ENCODE measurements at places on chromosomes 16 and 17.

DNA sequence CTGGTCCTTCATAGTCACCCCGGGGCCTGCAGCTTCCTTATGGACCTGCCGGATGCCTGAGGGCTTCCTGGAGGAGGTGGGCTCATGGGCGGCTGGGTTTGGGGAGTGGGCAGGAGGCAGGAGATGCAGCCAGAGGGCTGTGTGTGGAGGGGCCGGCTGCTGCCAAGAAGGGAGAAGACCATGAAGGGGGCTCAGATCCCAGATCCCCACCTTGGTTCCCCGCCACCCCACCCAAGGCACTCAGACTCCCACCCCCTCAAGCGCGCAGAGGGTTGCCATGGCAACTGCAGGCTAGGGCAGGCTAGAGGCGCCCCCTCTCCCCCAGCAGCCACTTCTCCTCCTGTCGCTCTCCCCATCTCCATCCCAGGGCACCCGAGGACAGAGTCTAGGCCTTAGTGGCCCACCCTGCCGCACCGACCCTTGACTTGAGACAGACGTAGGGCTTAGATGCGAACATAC, 104.5 kb downstream of the CRLF3 start:
- no peaks in the 10 kb centered on the region for H3K36me3 ChIP-seq
- no peak overlapping the region for H3K4me3 ChIP-seq
- DNase-seq, result no peak
- no peak overlapping the region for H3K27ac ChIP-seq
- H3K4me1 ChIP-seq, result peaks cover 7% of the 10 kb centered on the region

DNA sequence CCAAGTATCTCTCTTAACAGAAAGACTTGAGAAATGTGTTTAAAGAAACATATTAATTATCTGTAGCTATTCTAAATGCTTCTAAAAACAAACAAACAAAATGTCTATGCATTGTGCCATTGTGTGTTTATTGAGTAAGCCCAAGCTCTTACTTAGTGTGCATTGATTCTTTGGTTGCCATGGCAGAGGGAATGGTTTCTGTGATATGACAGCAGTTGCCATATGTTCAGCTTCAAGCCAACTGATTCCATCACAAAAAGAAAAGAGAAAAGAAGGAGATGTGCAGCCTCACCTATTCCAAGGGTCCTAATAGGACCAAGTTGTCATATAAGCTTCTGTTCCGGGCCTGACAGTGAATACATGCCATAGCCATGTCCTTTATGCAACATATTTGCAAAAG, 457.5 kb downstream of the TOX3 start:
- DNase-seq, result no peak
- H3K4me1 ChIP-seq, result peaks cover 28% of the 10 kb centered on the region
- no peak overlapping the region for H3K4me3 ChIP-seq
- H3K36me3 ChIP-seq, result no peaks in the 10 kb centered on the region
- no peak overlapping the region for H3K27ac ChIP-seq
- H3K27me3 ChIP-seq, result peaks cover 4% of the 10 kb centered on the region

DNA sequence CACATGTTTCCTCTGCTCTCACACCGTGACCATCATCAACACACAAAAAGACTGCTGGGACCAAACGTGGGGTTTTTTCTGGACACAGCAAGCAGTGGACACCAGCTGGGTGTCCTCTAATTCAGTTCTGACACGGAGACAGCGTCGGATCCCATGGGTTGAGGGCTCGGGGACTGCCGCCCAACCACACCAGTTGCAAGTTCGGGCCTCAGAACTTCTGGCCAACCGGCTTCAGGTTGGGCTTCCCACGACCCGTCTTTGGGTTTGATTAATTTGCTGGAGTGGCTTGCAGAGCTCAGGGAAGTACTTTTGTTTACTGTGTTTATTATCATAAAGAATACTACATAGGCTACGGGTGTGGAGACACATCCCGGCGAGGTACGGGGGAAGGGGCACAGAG, 97.8 kb downstream of the BANP start:
- H3K27me3 ChIP-seq, result peaks cover 2% of the 10 kb centered on the region
- no peaks in the 10 kb centered on the region for H3K4me1 ChIP-seq
- peaks cover 14% of the 10 kb centered on the region for H3K36me3 ChIP-seq
- H3K27ac ChIP-seq, result no peak overlapping the region

DNA sequence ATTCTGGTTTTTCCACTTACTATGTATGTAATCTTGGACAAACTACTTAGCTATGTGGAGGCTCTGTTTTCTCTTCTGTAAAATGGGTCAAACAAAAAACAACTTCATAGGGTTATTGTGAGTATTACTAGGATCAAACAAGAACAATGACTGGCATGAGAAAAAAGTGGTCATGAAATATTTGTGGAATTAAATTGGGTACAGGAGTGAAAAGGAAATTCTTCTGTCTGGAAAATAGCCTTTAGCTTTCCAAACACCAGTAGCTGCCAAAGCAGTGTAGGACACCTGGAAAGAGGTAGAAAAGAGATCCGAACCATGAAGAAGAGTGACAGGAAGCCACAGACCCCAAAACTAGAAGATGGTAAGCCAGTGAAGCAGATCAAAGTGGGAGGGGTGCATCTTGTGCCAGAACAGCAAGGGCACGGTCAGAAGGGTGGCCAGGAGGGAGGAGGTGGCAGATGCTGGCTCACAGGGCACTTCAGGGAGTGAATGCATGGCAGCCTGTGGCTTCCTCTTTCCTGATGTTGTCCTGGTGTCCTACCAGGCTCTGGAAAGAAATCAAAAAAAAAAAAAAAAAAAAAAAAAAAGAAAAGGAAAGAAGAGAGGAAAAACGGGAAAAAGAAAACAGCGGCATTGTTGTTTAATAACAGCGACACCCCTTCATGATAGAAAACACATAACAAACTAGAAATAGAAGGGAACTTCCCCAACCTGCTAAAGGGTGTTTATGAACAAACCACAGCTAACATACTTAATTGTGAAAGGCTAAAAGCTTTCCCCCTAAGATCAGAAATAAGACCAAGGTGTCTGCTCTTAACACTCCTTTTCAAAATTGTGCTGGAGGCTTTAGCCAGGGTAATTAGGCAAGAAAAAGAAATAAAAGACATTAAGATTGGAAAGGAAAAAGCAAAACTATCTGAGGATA, 67.9 kb downstream of the PCTP start:
- no peaks in the 10 kb centered on the region for H3K27me3 ChIP-seq
- no peak overlapping the region for H3K27ac ChIP-seq
- H3K4me1 ChIP-seq, result no peaks in the 10 kb centered on the region
- H3K36me3 ChIP-seq, result no peaks in the 10 kb centered on the region
- H3K4me3 ChIP-seq, result no peak overlapping the region

- H3K27ac ChIP-seq, result no peak overlapping the region
- no peaks in the 10 kb centered on the region for H3K36me3 ChIP-seq
- peaks cover 3% of the 10 kb centered on the region for H3K4me1 ChIP-seq
- no peak for DNase-seq
These were observed 21.2 kb upstream of the EIF1 start for GRCh38 chr17:41667280-41668041.

DNA sequence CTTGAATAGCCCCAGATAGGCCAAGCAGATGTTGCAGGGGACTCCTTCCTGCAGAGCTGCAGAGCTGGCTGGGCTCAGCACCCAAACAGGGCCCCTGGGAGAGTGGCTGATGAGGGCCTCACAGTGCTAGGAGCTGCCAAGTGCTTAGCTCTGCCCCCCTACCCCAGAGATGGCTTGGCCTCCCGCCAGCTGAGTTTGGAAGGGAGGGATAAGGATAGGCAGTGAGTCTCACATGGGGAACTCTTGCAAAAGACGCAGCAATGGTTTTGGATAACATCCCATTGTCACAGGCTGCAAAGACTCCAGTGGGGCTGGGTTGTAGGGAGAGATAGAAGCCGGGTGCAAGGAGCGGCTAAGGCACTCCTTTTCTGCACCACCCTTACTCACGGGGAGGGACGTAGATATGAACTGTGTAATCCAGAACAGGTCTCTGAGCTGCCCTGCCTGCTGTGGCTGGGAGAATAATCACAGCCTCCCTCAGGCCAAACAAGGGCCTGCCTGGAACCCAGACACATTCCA, 52.9 kb upstream of the MAF start:
- H3K4me3 ChIP-seq, result no peak overlapping the region
- DNase-seq, result no peak
- H3K27ac ChIP-seq, result no peak overlapping the region

DNA sequence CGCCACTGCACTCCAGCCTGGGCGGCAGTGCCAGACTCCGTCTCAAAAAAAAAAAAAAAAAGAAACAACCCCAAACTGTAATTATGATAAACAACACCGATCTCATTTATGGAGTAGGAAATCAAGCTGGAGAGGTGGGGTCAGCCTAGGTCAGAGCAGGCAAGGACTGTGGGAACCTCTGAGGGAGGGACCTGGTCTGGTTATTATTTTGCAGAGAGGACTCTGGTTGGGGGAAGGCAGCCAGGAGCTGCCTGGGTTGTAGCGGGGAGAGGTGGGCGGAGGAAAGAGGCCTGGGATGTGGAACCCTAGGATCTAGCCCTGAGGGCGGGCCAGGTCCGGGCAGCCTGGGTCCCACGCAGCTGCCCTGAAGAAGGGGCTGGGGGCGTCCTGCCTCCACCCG, 10.9 kb upstream of the HS3ST6 start:
- H3K4me1 ChIP-seq, result no peaks in the 10 kb centered on the region
- peak overlapping the region; percentile 85 for H3K4me3 ChIP-seq
- DNase-seq, result no peak
- H3K36me3 ChIP-seq, result no peaks in the 10 kb centered on the region
- peaks cover 8% of the 10 kb centered on the region for H3K27me3 ChIP-seq
- no peak overlapping the region for H3K27ac ChIP-seq

- peaks cover 16% of the 10 kb centered on the region for H3K4me1 ChIP-seq
- H3K36me3 ChIP-seq, result no peaks in the 10 kb centered on the region
- DNase-seq, result no peak
- peak overlapping the region; percentile 97 for H3K4me3 ChIP-seq
- peaks cover 6% of the 10 kb centered on the region for H3K27me3 ChIP-seq
These were observed 530 bp upstream of the ZDHHC7 start for GRCh38 chr16:85011846-85012284.

- peak overlapping the region; percentile 63 for H3K4me3 ChIP-seq
- H3K27me3 ChIP-seq, result peaks cover 18% of the 10 kb centered on the region
- peaks cover 10% of the 10 kb centered on the region for H3K36me3 ChIP-seq
- H3K27ac ChIP-seq, result no peak overlapping the region
These were observed 1.6 kb upstream of the FOXJ1 start for GRCh38 chr17:76142585-76143041.

- no peak for DNase-seq
- peaks cover 1% of the 10 kb centered on the region for H3K27me3 ChIP-seq
- peaks cover 6% of the 10 kb centered on the region for H3K4me1 ChIP-seq
- no peaks in the 10 kb centered on the region for H3K36me3 ChIP-seq
- H3K27ac ChIP-seq, result no peak overlapping the region
- H3K4me3 ChIP-seq, result no peak overlapping the region
These were observed 10.6 kb upstream of the RFFL start for GRCh38 chr17:35073991-35074627.

- DNase-seq, result no peak
- H3K27ac ChIP-seq, result no peak overlapping the region
- H3K27me3 ChIP-seq, result peaks cover 6% of the 10 kb centered on the region
- H3K36me3 ChIP-seq, result peaks cover 6% of the 10 kb centered on the region
- no peak overlapping the region for H3K4me3 ChIP-seq
These were observed 42.0 kb downstream of the WNT3 start for GRCh38 chr17:46776298-46777005.

DNA sequence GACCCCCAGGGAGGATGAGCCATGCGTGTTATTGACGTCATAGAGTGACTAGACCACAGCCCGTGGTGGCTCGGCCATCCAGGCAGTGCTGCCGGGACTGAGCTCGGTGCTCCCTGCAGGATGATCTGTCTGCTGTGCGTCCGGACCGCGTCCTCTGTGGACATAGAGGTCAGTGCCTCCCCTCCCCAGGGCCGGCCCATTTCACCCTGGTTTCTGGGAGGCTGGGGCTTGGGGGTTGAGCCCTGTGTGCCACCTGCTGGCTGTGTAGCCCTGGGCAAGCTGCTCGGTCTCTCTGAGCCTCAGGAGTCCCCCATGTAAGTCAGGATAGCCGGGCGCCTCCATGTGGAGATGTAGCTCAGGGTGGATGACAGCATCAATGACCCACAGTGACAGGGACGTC, 8.3 kb downstream of the TSC2 start:
- H3K27me3 ChIP-seq, result peaks cover 1% of the 10 kb centered on the region
- no peak for DNase-seq
- H3K4me3 ChIP-seq, result no peak overlapping the region
- peaks cover 25% of the 10 kb centered on the region for H3K36me3 ChIP-seq
- no peak overlapping the region for H3K27ac ChIP-seq

- peaks cover 15% of the 10 kb centered on the region for H3K36me3 ChIP-seq
- H3K27me3 ChIP-seq, result peaks cover 15% of the 10 kb centered on the region
- H3K4me1 ChIP-seq, result peaks cover 50% of the 10 kb centered on the region
- no peak overlapping the region for H3K27ac ChIP-seq
- DNase-seq, result no peak
These were observed 5.4 kb downstream of the SREBF1 start for GRCh38 chr17:17831208-17832031.

GRCh38 chr17:46163316-46163715, 29.9 kb downstream of the KANSL1 start:
- H3K4me1 ChIP-seq, result peaks cover 45% of the 10 kb centered on the region
- H3K36me3 ChIP-seq, result peaks cover 13% of the 10 kb centered on the region
- H3K27ac ChIP-seq, result peak overlapping the region; percentile 9

- no peak overlapping the region for H3K4me3 ChIP-seq
- H3K27me3 ChIP-seq, result peaks cover 5% of the 10 kb centered on the region
- peaks cover 6% of the 10 kb centered on the region for H3K4me1 ChIP-seq
- no peak for DNase-seq
- peaks cover 3% of the 10 kb centered on the region for H3K36me3 ChIP-seq
These were observed 1.8 kb upstream of the CLUAP1 start for GRCh38 chr16:3498988-3499387.

- H3K27me3 ChIP-seq, result peaks cover 4% of the 10 kb centered on the region
- peaks cover 5% of the 10 kb centered on the region for H3K4me1 ChIP-seq
- peak overlapping the region; percentile 16 for H3K27ac ChIP-seq
- no peak overlapping the region for H3K4me3 ChIP-seq
- DNase-seq, result no peak
These were observed 337.8 kb upstream of the CDH5 start for GRCh38 chr16:66028510-66029216.
